HCEC 1CT (cell line): ENCODE measurements at places on chromosomes 16 and 17.

- DNase-seq = no peak
Observed at GRCh38 chr16:79265196-79265595, 335.3 kb downstream of the MAF start.

DNA sequence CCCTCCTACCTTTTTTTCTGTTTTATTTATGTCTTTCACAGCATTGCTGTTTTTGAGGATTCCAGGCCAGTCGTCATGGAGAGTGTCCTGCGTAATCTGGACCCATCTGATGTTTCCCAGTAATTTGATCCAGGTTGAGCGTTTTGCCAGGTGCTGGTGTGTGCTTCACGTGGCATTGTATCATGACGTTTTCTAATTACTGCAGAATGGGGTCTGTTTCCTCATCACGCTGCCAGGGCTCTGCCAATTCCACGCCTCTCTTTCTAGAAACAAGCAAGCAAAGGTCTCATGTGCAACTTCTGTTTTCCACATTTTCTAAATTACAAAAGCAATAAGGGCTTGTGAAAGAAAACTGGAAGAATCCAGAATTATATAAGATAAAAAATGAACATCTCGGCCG lies 28.3 kb upstream of the BHLHA9 start:
- DNase-seq = no peak

DNA sequence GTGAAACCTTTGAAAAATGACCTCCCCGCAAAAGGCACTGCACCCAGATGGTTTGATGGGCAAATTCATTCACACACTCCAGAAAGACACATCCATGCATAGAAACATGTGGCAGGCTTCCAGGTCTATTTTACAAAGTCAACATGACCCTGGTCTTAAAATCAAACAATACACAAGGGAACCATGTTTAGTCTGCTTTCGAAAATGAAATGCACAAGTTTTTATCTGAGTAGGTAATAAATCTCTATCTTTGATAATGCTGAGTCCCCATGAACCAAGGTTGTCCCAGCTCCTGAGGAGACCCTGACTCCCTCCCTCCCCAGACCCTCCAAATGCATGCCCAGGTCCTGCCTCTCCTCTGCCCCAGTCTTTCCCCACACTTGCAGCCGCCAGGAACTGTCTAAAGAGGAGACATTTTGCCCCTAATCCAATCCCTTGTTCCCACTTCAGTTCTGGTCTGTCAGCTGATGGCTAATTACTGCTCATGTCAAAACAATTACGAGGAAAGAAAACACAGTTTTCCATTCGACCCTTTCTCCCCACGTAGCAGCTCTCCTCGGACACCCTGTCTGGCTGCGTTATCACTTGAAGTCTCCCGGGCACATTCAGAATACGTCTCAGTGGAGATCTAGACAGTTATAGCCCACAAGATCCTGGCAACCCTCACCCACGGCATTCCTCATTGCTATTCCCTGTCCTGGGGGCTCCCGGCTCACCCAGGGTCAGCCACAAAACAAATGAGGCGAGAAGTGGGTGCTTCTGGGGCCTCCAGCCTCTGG lies 68.8 kb upstream of the RCVRN start:
- no peak for DNase-seq

DNA sequence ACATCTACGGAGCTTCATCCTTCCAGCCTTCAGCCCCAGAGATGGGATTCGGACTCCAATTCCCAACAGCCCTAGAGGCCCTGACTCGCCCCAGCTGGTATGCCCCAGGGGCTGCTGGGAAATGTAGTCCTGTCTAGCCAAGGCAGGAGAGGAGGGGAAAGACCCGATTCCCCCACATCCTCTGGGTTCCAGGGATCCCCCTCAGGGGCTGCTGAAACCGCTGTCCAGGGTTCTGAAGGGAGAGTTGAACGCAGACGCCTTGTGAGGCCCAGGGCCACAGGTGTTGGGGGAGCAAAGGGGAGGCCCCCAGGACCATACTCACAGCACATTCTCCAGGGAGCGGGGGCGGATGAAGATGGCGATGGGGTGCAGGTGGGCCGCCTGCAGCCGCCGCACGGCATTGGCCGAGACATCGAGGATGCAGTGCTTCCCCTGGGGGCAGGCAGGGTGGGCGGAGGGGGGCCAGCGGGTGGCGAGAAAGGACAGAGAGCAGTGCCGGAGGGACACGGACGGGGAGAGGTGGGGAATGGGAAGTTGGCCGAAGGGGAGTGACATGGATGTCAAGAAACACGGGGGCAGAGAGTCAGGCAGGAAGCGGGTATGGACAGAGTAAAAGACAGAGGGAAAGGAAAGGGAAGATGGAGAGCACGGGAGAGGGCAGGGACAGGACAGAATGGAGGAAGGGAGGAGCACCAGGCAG lies 12.6 kb upstream of the ASGR1 start:
- no peak for DNase-seq
